ENCODE measurements at places on chromosomes 2 and 18. TPM values are rescaled to one million over a fixed set of nuclear protein-coding genes. Genes with fewer than 3 reads are reported as not detected.
A peak's percentile ranks its signal among the peaks of the same experiment; 100 is the strongest.

GRCh38 chr2:170974304-170974993, 45.4 kb downstream of the GORASP2 start:
- no peak for DNase-seq

GRCh38 chr2:74249406-74250122, 51.1 kb downstream of the MTHFD2 start:
- no peak for DNase-seq

DNA sequence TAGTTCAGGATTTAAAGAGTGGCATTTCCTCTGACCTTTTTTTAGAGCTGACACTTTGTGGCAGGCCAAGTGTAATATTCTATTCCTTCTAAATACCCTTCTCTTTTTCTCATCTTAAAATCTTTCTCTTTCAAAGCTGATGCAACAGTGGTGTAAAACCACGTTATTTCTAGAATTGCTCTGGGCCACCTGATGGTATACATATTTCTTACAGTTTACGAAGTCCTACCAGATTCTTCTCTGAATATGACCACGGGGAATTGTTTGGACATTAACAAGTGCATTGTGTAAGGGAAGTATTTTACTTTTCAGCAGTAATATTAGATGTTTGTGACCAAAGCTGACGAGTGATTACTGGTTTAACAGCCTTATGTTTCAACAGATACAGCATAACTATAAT, 109.9 kb downstream of the PTPRM start:
- no peak for DNase-seq

GRCh38 chr2:58950795-58951462, 709.8 kb upstream of the FANCL start:
- DNase-seq, result no peak

GRCh38 chr2:127052057-127052770, 54.7 kb downstream of the BIN1 start:
- peak; percentile 80 for DNase-seq

GRCh38 chr18:41977233-41977632, 22.2 kb downstream of the PIK3C3 start:
- no peak for DNase-seq

GRCh38 chr18:62409821-62410220, 84.7 kb downstream of the TNFRSF11A start:
- DNase-seq, result no peak

GRCh38 chr18:8322486-8322885, 286.8 kb upstream of the RAB12 start:
- DNase-seq, result no peak

- DNase-seq, result no peak
Observed at GRCh38 chr2:150732491-150732890, 245.0 kb upstream of the RND3 start.

Gene HOXD11
- total RNA-seq, result 0.32 TPM

Gene HOXD13
- total RNA-seq, result not detected

Gene EFR3B
- total RNA-seq, result 1.7 TPM

- DNase-seq, result no peak
Observed at GRCh38 chr2:6948677-6949351, 31.6 kb downstream of the RNF144A start.

Gene ADD2
- 5.2 TPM for total RNA-seq

DNA sequence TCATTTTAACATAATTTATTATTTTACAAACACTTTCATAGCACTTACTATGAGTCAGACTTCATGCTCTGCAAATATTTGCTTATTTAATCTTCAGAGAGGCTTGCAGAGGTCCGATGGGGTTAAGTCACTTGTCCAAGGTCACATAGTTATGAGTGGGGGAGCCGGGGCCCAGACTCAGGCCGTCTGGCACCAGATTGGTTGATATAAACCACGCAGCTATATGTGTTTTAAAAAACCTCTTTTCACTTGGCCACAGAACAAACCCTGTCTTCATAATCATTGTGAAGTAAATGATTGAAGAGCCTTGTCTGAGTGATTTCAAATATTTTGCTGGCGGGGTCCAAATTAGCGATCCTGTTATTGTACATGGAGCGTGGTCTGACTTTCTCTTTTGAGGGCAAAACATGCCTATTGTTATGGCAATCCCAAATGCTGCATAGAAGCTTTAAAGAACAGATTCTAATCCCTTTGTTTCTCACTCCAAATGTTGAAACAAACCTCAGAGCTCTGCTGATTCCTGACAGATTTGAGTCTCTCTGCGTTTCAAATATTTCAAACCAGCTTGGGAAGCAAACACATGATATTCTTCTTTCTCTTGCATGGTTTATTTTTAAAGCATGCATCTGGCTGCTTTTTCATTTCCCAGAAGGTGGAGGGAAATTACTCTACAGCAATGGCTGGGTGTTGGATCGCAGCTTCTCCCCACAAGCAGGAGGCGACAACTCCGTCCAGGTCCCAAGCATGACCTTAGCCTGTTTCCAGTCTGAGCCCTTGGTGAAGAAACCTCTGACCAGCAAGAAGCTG, 142.4 kb downstream of the DDX1 start:
- DNase-seq, result no peak

Gene DSEL
- total RNA-seq, result 16.4 TPM

Gene CTNNA2
- not detected for total RNA-seq

DNA sequence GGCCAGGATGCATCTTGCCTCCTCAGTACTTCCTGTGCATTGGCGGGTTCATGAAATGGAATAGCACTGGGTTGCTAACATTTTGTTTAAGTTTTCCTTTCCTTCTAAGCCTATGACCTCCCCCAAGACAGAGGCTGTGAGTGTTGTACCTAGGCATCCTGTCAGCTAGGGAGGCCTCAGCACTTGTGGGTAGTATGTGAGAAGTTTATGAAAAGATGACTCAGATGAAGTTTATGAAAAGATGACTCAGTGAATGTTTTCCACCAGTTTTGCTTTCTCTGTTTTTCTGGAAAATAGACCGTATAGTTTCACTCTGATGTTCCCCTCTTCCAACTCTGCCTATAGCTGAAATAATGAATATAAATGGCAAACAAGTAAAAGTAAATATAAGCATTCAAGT, 412.9 kb downstream of the TMEM182 start:
- DNase-seq, result no peak

DNA sequence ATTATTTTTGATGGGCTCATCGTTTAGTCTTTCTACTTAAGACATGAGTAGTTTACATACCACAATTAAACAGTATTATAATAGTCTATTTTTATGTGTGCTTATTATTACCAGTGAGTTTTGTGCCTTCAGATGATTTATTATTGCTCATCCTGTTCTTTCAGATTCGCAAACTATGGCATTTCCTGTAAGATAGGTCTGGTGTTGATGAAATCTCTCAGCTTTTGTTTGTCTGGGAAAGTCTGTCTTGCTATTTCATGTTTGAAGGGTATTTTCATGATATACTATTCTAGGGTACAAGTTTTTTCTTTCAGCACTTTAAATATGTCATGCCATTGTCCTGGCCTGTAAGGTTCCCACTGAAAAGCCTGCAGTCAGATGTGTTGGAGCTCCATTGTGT, 101.3 kb downstream of the DNAH7 start:
- DNase-seq, result no peak

Gene LINC00305
- not detected for total RNA-seq

DNA sequence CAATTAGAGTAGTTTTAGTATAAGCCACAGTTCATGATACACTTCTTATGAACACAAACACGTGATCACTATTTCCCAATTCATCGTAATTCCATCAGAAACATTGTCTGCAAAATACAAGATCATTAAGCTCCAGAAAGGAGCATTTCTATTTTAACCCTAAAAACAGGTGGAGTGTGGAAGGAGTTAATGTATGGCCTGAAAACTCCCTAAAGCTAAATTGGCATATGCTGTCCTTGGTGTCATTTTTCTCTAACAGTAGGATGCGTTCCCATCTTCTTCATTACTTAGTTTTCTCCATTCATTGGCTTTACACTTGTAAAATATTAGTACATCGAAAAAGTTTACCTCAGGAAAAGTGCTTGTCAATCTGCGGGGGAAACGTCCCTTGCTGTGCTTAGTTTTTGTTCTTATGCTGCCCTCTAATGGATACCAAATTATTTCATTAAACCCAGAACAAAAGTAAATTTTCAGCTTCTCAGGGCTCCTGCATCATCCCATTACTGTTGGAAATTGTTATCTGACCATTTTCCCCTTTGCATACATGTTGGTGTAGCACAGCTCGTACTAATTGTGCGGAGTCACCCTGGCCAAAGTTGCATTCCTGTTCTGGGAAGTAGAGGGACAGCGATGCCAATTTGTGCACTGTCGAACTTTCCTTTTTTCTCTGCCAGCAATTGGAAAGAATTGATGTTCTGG, 153.4 kb downstream of the GPD2 start:
- DNase-seq, result no peak
